ENCODE measurements at places on chromosomes 13 and 19.

DNA sequence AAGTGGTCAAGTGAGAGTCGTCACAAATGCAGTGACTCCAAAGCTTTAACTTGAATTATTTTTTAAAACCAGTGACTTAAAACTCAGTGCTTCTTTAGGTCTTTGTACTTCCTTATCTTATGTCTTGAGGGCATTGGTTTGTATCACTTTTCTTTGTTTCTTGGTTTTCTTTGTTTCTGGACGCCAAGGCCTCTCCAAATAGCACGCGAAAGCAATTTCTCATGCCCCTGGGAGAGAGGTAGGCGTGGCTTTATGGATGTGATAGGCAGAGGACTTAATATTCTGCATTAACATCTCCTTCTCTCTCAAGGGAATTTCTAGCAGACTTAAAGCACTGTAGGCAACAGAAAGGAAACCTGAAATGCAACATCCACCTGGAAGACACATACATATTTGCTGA lies 20.6 kb downstream of the UBE2L5 start:
- DNase-seq = no peak

DNA sequence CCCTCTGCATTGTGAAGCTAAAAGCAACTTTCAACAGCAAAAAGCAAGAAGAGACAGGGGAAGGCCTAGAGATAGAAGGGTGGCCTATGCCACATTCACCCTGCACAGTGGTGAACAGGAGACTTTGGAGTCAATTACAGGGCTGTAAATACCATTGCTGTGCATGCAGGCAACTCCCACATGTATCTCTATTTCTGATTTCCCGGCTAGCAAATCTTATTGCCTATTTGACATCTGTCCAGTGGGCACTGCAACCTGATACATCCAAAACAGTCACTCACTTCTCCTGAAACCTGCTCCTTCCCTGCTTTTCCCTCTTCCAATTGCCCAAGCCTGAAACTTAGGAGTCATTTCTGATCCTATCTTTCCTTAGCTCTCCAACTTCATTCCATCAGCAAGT lies 13.4 kb downstream of the RUBCNL start:
- no peak for DNase-seq

DNA sequence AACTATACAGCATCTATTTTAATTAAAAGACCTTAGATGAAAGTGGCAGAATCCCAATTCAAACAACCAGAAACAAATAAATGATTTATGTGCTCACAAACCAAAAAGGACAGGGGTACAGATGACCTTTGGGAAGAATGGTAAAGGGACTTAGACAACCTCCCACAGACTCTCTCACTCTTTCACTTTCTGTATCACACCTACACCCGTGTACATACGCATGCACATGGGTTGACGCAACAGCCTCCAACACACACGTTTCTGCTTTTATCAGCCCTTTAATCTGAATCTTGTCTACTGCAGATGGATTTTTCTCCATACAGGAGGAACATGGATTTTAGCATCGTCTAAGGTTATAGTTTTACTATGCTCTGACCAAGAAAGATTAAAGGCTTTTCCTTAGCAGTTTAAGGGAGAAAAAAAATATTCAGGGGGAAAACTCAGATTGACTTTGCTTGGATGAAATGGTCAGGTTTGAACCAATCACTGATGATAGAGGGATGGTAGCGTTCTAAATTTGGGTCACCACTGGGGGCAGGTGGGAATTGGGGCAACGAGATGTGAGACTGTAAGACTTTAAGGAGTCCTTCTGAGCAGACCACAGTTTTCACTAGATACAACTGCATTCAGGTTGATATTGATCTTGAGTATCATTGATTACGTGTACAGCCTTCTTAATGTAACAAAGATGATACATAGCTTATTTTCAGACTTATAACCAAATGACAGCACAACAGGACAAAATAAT lies 166.1 kb downstream of the ITGBL1 start:
- no peak for DNase-seq

DNA sequence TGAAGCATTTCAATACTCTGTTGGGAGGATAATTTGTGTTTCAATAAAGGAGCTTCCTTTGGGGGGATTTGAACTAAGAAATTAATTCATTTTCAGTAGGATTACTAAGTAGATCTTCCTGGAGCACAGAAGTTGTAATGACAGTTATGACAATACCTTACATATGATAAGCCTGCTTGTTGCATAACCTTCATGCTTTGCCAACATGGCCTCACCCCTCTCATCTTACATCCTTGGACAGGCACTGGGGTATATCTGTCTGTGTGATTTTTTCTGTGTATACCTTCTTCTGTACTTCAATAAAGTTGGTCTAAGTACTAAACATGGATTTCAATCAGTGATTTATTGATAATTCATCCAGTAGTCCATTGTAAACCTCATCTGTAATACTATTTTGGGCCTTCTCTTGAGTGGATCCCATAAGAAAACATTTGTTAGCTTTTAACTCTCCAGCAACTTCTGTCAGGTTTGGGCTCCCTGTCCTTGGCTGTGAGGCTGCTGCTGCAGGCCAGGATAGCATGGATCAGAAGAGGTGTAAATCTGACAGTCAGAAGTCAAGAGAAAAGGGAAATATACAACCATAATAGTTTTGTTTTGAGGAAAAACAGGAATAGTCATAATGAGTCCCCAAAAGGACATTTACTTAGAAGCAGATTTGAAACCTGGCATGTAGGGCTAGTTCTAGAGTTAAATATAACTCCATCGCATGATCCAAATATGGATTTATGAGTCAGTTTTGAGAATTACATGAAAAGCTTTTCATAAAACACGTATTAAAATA lies 422.2 kb downstream of the KLF5 start:
- no peak for DNase-seq

GRCh38 chr13:107817647-107818287 lies 397.6 kb downstream of the LIG4 start:
- no peak for DNase-seq

- no peak for DNase-seq
Observed at GRCh38 chr19:15519433-15519976, 11.2 kb downstream of the CYP4F22 start.

GRCh38 chr13:49256841-49257240 lies 9.1 kb downstream of the CDADC1 start:
- no peak for DNase-seq

DNA sequence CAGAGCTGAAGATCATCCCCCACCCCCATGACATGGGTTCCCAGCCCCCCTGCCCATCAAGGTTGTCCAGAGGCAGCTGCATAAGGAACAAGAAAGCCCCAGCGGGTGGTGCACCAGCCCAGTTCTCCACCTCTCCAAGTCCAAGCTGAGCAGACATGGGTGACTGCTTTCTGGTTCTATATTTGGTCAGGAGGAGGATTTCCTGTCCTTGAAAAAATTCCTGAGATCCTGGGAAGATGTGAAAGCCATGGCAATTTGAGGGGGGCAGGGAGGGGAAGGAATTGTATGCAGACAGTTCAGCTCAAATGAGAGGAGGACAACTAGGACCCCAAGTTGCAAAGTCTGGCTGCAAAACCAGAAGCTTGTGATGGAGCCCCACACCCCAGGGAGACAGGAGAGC lies 55.4 kb upstream of the ADGRE5 start:
- no peak for DNase-seq

DNA sequence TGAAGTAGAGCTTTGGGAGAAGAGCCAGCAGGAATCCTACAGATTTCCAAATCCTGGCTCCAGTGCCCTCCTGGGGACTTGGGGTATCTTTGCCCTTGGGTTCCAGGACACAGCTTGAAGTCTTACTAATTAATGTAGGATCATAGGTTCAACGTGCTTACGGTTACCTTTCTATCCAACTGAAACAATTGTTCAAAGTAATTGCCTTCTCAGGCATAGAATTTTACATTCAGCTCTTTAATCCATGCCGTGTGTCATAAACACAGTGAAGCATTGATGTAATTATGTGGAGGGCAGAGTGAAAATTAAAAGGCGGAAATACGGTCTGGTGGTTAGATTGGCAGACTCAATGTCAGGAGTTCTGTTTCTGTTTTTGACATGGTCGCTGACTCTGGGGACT lies 170.4 kb downstream of the COG6 start:
- DNase-seq = no peak

- peak; percentile 59 for DNase-seq
Observed at GRCh38 chr19:58395220-58395978, at the start of gene RNF225. Gene RNF225, plus strand, starts transcription at chr19:58395656. Its CDS starts 434 bp downstream, at chr19:58396090.

DNA sequence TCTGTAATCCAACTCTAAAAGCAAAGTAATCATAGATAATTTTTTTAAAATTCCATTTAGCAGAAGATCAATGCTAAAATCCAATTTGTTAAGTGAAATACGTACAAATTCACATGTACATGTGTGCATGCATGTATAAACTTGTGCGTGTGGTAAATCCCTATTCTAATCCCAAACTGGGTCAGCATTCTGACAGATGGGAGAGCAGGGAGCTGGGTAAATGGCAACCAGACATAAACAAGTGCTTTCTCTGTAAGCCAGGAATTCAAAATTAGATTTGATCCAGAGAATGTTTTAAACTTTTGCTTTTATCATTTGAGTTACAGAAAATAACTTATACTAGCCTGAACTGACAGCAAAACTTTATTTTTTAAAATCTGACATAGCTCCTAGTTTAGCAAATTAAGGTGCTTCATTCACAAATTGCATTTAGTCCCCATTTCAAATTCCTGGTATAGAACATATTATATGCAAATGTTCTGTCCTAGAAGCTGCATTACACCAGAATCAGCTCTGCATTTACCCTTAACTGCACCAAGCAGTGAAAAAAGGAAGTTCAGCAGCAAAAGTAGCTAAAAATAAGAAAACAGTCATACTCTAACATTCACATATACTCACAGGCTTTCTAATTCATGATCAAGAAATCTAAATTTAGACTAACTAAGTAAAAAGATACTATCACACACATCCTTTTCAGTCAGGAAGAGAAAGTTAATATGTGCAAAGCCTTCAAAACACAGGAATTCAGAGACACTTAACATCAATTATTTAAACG lies 32.6 kb downstream of the UBL3 start:
- no peak for DNase-seq

DNA sequence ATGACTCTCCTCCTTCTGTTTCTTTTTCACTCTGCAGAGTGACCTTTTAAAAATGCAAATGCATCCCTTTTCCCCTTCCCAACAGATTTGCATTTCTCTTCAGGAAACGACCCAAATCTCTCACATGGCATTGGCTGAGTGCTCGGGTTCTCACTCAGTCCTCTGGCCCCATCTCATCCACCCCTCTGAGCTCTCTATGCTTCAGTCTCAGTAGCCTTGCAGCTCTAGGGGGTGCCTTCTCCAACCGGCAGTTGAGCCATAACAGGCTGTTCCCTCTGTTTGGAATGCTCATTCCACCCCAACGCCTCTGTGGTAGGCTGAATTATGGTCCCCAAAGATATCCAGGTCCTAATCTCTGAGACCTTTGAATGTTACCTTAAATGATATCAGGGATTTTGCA lies 78.2 kb downstream of the AKAP11 start:
- DNase-seq = no peak

DNA sequence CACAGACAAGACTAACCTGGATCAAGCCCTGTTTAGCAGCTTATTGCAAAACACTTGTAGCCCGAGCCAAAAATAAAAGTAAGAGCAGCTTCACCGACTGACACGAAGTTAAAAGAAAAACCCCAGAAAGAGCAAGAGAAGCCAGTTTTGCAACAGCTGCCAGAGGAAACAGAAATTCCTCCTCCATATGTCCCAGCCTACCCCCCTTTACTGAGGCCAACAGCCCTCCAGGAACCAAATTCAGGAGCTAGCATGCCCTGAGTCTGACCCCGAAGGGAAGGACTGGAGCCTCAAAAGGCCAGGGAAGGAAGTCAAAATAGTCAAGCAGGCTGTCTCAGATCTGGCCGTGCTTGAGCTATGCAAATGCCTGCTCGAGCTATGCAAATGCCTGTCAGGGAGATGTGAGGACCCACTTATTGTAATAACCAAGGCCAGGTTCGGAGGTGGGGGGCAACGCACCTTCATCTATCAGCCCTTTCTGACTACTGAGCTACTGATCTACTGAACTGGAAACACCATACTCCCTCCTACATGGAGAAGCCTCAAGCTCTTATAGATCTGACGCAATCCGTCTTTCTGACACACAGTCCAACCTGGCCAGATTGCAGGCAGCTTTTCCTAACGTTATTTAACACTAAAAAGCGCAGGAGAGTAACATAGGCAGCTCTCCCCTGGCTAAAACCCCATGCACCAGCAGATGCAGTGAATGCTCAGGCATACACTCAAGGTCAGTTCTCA lies 6.7 kb downstream of the SIGLEC11 start:
- DNase-seq = no peak

GRCh38 chr13:84566780-84567179 lies 684.5 kb upstream of the SLITRK1 start:
- DNase-seq = no peak

DNA sequence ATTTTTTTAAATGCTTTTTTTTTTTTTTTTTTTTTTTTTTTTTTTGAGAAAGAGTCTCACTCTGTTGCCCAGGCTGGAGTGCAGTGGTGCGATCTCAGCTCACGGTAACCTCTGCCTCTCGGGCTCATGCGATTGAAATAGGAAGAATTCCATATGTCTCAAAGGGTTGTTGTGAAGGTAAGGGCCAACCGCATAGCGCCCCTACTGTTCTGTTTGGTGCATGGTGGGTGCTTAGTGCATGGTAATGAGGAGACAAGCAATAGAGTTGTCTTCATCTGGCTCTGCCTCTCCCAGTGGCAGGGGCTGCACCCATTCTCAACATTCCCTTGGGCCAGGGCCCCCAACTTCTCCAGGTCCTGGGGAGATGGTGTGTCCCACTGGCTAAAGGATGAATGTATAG lies 68.7 kb downstream of the RASL11A start:
- peak; percentile 75 for DNase-seq

GRCh38 chr13:39336937-39337336 lies 266.1 kb downstream of the LHFPL6 start:
- no peak for DNase-seq

DNA sequence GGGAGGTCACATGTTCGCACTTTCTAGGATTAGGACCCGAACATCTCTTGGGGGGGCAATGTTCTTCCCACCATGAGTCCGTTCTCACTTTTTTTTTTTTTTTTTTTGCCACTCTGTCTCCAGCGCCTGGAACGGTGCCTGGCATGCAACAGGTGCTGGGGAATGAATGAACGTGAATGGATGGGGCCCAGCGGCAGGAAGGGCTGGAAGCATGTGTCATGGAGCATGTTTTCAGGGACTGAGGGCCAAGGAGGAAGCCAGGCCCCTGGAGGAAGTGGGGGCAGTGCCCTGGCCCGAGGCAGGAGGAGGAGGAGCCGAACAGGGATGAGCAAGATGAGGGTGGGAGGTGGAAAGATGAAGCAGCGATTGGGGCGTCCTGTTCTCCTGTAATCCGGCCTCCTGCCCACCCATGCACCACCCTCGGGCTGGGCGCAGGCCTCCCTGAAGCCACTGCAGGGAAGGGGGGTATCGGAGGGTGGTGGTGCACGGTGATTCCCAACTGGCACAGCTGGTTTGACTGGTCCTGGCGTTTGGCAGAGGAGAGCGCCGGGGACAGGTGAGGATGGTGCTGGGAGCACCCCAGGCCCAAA lies 8.8 kb upstream of the SULT2B1 start:
- no peak for DNase-seq

DNA sequence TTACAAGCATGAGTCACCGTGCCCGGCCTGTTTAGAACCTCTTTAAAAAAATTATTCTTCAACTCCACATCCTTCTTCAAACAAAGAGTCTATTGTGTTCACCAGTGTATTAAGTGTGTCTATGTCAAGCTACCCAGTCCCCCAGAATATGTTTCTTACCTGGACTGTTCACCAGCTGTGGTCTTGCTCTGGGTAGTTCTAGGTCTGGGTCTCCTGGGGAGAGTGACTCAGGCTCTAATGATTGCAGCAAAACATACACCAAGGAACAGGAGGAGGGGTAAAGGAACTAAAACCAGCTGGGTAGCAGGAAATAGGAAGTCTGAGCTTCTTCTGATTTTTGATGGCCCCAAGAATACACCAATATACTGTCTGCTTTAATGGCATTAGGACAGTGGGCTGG lies at the start of gene FPR1:
FPR1 (minus strand) TSS at position 224 of the 400 bp plus-strand sequence. CDS start 4,884 bp downstream, outside the sequence.
- DNase-seq = no peak

Measured in WTC11 (cell line).